KG1 (cell line): ENCODE measurements at places on chromosomes 11 and 22.

DNA sequence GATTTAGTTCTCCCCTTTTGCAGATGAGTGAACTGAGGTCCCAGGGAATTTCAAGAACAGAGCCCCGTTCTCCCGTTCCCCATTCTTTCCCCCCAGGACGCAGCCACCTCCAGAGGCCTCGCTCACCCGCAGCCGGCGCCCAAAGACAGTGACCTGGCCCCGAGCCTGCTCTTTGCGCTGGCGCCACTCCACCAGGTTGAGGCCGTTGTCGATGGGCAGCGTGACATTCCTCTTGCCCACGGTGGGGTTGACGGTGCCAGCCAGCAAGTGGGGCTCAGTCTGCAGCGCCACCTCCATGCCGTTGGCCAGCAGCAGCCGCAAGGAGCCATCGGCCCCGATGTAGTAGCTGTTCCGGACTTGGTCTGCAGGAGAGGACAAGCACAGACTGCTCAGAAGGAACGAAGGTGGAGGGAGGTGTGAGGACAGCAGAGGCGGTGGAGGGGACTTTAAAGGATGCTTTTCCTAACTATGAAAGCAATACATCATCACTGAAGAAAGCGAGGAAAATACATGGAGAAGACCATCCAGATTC lies 101.4 kb upstream of the NARS2 start:
- DNase-seq = no peak

- no peak for DNase-seq
These were observed 509.4 kb upstream of the API5 start for GRCh38 chr11:42802201-42802899.

GRCh38 chr11:3833449-3833848 lies 7.3 kb downstream of the RHOG start:
- no peak for DNase-seq

- DNase-seq = no peak
These were observed 124.3 kb upstream of the FGF3 start for GRCh38 chr11:69943506-69943905.

DNA sequence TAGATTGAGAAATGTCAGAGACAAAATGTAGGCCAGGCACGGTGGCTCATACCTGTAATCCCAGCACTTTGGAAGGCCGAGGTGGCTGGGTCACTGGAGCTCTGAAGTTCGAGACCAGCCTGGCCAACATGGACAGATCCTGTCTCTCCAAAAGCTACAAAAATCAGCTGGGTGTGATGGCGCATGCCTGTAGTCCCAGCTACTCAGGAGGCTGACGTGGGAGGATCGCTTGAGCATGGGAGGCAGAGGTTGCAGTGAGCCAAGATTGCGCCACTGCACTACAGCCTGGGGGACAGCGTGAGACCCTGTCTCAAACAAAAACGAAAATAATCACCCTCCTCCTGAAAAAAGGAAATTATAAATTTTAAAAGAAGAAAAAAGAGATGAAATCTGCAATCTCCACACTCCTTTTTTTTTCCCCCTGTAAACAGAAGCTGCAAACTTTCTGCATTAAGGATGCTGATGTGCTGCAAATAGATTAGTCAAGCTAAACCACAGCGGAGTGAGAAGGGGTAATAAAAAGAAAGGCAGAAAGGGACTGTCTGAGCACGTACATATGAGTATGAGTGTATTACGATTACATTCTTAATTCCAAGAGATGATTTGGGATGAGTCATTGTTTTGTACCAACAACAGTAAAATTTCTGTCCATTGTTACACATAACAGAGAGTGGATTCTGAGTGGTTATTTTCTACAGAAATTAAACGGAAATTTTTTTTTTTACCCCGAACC lies 87.3 kb downstream of the SIK3 start:
- no peak for DNase-seq

- DNase-seq = peak; percentile 47
These were observed at the start of gene CHID1 for GRCh38 chr11:910589-911030. TSS of gene CHID1 (minus strand) at chr11:910810. CDS start at chr11:904816, 5,994 bp downstream.

DNA sequence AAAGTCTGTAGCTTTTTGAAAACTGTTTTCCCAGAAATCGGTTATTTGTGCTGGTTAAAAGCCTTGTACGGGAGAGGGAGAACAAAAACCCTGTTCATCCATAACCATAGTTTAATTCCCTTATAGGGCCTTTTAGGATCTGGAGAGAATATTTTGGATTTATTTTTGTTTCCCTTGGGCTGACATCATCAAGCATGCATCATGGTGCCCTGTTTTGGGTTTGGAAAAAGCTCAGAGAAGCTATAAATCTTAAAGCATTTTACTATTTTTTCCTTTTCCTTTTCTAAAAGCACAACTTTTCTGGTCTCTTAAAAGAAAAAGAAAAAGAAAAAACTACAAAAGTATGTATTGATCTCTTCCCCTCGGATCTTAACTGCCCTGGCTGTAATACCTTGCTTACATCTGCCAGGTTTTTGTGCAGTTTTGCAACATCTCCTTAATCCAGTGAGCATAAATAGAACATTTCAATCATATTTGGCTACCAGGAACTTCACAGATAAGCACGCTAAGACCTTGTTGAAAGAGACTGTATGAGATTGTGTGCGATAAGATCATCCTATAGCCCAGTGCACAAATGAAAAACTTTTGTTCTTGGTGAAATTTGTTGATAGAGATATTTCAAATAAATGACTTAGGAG lies 88.0 kb downstream of the ZBTB16 start:
- DNase-seq = no peak

GRCh38 chr11:129281471-129282415 lies 89.6 kb upstream of the ARHGAP32 start:
- DNase-seq = no peak

DNA sequence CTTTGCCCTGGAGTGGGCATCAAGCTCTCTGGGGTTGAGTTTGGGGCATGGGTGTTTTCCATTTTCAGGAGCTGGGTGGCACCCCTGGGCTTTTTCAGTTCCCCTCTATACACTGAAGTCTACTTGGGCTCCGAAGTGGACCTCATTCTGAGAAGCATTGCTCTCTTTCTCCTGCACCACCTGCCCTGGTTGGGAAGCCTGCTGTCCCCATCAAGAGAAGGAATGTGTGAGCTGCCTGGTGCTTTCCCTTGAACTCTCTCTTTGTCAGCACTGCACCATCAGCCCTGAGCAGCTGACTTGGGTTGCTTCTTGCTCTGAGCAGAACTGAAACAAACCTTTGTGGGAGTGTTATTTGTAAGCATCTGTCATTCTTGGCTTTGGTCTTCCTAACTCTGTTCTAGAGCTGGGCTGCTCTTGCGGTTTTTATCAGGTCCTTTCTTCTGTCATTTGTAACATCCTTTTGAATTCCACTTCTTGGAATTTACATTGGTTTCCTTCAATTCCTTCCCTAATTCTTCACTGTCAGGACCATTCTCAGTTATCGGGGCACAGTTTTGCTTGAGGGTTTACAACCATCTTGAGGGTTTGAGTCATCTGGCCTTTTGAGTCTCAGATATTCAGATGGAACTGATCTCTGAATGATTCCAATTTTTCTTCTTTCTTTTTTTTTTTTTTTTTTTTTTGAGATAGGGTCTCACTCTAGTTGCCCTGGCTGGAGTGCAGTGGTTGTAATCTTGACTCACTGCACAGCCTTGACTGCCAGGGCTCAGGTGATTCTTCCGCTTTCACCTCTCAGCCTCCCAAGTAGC lies 20.5 kb downstream of the UBE2L3 start:
- no peak for DNase-seq

DNA sequence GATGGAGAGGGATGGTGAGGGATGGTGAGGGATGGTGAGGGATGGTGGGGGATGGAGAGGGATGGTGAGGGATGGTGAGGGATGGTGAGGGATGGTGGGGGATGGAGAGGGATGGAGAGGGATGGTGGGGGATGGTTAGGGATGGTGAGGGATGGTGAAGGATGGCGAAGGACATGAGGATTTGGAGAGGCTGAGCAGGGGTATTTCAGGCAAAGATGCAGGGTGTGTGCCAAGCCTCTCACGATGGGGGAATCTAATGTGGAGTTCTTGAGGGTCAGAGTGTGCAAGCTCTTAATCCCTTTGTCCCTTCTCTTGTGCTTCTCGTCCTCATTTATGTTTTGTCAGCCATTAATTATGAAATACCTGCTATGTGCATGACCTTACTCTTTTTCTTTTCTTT lies 7.5 kb upstream of the PLA2G6 start:
- DNase-seq = no peak

DNA sequence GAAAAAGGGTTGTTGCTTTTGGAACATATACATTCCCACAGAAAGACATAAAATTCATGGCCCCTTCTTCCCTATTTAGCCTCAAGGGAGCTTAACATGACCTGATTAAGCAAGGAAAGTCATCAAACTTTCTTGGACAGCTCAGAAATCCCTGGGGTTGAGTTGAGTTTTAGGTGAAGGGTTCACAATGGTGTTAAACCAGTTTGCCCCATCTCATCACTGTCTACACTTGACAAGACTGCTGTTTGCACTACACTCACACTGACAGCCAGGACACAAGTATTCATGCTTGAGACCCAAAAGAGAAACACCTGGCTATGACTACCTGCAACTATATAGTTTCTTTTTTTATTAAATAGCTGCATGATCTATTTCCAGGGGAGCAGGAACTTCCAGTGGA lies 209.8 kb upstream of the TMEM45B start:
- DNase-seq = no peak

DNA sequence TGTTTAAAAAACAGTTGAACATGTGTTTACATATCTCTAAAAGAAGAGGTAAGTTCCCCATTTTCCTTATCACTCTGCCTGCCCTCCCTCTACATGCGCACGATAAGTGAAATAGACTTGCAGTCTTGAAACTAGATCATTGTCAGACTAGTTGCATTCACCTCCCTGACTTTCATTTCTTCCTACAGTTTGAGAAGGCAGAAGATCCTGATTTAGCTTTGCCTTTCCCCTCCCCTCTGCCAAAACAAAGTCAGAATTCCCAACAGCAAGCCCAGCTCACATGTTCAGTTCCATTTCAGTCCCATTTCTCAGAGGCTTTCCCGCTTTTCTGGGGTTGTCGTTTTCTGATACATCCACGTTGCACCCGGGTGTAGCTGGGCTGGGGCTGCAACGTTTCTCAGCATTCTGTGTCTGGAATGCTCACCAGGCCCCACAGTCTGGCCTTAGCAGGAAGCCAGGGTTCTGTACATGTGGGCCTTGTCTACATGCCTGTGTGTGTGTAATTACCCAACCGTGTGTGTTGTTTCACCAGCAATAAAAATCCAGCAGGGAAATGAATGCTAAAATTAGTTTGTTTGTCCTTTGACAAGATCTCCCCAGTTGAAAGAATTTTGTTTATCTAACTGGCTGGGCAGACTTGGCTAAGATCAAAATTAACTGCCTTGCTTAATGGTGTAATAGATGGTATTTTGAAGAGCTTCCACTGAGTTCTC lies 179.2 kb downstream of the DBX1 start:
- DNase-seq = no peak

- DNase-seq = no peak
These were observed 160.5 kb upstream of the GRK3 start for GRCh38 chr22:25403811-25404471.

DNA sequence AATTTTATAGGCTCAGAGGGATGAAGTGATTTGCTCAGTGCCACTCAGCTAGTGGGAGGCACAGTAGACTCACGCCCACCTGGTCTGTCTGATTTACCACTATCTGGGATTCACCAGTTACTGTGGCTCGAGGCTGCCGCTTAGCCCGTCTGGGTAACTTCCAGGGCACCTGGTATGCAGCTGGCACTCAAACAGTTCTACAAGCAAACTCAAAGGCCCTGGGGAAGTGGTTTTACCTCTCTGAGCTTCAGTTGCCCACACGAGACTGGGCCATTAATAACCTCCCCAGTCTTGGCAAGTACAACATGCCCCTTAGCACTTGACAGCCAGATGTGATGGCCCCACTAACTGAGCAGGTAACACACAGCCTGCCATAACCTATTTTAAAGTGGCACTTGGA lies 2.6 kb downstream of the GDPD5 start:
- DNase-seq = no peak

GRCh38 chr11:3615998-3616397 lies 25.8 kb downstream of the ART5 start:
- no peak for DNase-seq

DNA sequence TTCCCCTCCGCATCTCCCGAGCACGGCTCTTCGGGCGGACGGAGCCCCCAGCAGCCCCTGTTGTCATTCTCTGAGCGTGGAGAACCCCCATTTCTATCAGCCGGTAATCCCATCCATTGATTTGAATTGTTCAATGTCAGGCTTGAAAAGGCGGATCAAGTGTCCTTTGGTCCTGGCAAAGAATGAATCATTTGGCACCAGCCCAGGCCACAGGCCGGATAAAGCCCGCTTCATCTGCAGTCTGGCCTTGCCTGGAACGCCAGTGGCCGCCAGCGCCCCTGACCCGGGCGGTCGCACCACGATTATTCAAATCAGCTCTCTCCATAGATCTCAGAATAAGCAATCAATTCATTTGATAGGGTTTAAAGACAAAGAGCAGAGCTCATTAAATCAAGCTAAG lies 188.9 kb downstream of the BRD1 start:
- no peak for DNase-seq

DNA sequence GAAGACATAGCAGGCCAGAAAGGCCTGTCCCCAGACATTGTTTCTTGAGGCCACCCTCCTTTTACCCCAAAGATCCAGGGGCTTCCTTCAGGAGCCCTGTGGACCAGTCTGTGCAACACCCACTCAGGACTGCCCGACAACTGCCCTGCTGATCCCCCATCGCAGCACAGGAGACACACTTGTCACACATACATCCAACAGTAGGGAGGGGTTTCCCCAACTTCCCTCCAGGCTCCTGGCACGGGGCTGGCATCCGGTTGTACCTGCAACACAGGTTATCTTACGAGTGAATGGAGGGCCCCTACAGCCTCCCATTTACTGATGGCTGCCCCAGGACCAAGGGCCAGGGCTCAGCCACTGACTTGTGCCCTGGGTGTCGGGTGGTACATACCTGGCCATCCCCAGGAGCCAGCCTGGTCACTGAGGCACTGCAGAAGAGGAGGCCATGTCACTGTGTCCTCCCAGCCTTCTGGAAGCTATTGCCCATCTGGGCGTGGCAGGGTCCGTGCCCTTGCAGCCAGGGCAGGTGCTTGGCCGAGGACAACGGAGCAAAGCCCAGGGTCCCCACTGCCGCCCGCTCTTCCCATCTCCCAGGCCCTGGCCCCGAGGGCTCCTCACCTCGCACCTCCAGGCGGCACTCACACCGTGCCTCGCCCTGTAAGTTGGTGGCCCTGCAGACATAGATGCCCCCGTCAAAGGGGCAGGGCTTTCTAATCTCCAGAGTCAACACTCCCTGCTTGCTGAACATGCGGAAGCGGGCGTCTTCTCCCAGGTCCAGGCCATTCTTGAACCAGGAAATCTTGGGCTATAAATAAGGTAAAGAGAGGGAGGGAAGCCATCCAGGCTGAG lies 20.8 kb downstream of the MYBPC3 start:
- DNase-seq = no peak

DNA sequence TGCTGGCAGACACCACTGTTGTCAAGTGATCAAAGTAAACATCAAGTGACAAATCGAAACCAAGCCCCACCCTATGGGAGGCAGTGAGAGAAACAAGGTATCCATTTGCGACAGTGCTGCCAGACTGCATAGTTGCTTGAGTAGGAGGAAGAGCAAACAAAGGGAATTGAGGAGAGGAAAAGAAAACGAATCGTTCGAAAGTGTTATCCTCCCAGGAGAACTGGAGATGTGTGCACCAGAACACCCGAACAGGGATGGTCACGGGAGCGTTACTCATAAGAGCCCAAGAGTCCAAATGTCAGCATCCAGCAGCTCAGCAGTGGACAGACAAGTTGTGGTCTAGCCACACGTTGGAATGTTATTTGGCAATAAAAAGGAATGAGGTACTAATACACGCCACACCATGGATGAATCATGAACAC lies 58.4 kb upstream of the NUP50 start:
- no peak for DNase-seq
